ENCODE measurements at places on chromosomes 4 and X.

- no peak for DNase-seq
Observed at GRCh38 chr4:48025005-48025404, 8.4 kb downstream of the NIPAL1 start.

DNA sequence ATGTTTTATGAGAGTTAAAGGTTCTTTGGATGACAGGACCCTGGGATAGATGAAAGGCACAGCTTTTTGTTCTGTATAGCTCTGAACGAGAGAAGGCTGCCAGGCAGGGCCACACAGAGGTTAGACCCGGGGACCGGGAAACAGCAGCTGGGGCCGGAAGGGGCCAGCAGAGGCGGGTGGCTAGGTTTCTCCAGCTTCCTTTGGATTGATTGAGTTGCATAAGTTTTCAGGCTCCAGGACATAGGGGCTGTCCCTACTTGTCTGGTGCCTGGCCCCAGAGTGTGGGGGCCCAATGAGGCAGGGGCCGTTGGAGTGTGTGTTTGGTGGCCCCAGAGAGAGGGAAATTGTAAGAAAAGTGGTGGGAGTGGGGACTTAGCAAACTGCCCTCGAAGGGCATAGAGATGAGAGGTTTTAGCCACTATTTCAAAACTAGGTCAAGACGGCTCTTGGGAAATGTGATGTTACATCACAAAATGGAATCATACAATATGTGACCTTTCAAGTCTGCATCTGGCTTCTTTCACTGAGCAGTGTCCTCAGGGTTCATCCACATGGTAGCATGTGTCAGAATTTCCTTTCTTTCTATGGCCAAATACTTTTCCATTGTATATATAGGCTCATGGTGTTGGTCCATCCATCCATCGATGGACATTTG, 3.7 kb downstream of the ZFP92 start:
- no peak for DNase-seq

GRCh38 chr4:153564630-153565525, 98.7 kb downstream of the TMEM131L start:
- DNase-seq = no peak

- DNase-seq = no peak
Observed at GRCh38 chrX:38862100-38862499, 60.8 kb downstream of the MID1IP1 start.

DNA sequence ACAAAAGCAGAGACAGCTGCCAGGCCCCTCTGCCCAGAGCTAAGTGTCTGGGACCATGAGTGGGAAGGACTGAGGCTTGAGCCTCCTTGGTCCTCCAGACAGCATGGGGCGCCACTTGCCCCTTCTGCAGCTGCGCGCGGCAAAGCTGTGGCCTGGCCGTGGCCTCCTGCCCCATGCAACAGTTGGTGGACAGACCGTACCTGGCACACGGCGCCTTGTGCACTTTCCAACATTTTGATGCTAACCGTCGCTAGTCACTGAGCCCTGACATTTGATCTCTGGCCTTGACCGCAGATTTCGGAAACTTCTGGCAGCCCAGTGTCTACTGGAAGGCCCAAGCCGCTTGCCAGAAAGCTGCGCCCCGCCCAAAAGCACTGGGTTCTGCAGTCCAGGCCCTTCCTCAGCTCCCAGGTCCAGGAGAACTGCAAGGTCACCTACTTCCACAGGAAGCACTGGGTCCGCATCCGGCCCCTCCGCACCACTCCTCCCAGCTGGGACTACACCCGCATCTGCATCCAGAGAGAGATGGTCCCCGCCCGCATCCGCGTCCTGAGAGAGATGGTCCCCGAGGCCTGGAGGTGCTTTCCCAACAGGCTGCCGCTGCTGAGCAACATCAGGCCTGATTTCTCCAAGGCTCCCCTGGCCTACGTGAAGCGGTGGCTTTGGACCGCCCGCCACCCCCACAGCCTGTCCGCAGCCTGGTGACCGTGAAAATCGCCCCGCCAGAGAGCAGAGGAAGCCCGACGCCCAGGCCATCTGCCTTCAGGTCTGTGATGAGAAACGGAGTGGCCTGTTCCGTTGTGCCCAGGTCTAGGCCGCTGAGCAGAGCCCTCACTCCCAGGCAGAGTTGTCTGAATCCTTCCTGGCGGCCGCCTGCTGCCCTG, 35.3 kb upstream of the CA5B start:
- no peak for DNase-seq

- no peak for DNase-seq
Observed at GRCh38 chrX:139967300-139967699, 2.0 kb upstream of the CXorf66 start.

DNA sequence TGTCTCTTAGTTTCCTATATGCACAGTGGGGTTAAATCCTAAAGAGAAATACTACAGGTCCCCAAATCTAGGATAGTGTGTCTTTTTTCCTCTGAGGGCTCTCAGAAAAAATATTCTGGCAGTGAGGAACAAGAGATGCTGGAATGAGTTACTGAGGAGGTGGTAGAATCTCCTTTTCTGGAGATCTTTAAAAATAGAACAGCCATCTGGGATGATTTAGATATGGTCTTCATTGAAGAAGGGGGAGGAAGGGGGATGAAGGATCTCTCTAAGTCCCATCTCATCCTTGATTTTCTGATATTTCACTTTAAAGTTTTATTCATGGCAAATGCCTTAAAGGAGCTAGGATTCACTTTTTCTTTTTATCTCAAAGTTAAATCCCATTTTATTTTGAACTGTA, 235.0 kb downstream of the MAML3 start:
- no peak for DNase-seq

GRCh38 chr4:101871962-101872676, 81.6 kb downstream of the BANK1 start:
- DNase-seq = no peak

- DNase-seq = peak; percentile 18
Observed at GRCh38 chrX:96684339-96685209, at the start of gene DIAPH2. Gene DIAPH2 (plus strand): TSS chrX:96684842.

DNA sequence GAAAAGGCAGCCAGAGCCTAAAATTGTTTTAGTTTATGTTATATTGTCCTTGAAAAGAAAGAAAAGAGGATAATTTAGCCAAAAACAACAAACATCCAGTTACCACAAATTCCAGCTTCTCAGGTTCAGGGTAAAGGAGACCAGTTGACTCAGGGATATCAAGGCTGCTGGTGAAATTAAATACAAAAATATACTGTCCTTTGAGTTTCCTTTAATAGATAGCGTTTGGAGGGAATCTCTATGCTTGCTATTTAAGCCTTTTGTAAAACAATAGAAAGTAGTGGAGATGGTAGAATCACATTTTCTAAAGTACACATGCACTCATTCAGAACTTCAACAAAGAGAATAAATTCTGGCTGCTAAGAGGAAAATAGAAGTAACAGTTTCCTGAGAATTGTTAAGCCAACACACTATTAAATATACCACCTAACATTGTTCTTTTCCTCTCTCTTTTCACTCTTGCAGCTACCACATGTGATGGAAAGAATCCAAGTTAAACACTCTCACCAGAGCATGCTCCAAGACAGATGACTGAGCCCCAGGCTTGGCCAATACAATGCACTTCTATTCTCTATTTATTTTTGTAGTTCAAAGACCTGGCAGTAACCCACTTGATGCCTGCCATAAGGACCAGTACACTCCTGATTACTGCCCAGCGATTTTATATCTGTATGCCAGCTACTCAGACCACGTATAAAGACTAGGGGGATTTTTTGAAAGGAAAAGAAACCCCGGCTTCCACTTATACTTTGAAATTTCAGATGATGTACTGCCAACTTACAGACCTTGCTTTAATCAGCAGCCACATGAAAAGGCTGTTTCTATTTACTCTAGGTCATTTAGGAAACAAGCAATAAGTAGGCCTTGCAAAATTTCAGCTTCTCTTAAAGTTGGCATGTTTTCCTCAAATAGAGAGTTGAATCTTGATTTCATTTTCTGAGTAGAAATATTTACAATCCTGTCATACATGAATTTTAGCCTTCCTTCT, 756.9 kb downstream of the FAT4 start:
- DNase-seq = no peak

GRCh38 chr4:162450531-162451035, 286.8 kb upstream of the FSTL5 start:
- DNase-seq = no peak

DNA sequence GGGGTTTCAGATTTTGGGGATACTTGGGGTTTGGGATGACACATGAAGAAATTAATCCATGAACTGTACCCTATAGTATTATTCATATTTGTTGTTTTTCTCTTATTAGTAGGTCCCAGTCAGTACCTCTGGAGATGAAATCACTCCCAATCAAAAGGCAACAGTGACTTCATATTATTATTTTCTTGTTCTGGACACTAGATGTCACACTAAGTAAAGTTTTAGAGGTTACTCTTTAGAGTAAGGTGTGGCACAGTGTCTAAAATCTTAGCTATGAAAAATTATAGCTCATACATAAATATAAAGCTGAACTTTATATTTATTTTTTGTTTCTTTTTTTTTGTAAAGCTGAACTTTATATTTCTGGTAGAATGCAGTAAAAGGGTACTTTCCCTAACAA, 35.1 kb downstream of the FAM114A1 start:
- no peak for DNase-seq

DNA sequence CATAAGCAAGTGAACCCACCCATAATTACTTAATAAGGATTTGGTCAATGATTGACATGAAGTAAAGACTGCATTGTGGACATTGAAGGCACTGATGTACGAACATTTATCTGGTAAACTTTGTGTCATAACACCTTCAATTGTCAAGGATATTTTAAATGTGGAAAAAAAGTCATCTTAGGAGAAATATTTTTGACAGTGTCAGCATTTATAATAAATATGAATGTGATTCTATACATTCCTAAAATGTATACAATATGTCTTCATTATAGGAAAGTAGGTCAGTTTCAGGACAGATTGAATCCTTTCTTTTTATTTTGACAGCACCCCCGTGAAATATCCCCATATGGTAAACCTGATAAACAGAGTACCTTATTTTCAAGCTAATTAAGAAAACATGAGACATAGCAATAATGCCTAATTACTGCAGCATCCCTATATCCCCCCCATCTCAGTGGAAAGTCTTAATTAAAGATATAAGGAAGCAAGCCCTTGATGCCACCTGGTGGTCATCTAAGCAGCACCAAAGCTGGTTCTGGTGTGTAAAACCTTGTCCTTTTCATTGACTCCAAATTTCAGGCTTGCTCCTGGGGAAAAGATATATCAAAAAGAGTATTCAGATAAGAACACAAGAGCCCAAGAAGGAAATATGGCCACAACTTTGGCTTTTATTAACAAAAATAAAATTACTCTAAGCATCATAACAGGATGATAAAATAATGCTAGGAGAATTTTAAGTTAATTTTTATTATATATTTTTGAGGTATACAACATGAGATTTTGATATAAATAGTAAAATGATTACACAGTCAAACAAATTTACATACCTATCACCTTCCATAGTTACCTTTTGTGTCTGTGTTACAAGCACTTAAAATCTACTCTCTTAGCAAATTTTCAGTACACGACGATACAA, 379.7 kb downstream of the TLL1 start:
- no peak for DNase-seq

DNA sequence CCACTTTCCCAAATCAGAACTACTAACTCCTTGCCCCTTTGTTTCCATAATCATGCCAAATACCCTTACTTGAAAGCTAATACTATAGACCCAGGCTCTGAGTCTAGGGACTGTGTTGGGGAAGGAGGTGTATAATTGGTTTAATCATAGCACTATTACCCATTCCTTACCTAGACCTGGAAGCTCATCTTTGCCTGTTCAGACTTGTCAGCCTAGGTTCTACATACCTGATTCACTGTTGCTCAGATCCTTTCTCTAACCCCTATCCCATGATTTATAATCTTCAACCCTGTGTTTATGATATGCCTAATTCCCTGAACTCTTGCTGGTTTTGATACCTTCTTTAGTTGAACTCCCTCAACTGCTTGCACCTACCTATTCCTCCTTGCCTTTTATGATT, 123.1 kb upstream of the GRIA3 start:
- DNase-seq = no peak

- DNase-seq = no peak
Observed at GRCh38 chr4:104352211-104352610, 142.5 kb downstream of the CXXC4 start.

- DNase-seq = no peak
Observed at GRCh38 chr4:22987870-22988269, 295.1 kb downstream of the GBA3 start.

DNA sequence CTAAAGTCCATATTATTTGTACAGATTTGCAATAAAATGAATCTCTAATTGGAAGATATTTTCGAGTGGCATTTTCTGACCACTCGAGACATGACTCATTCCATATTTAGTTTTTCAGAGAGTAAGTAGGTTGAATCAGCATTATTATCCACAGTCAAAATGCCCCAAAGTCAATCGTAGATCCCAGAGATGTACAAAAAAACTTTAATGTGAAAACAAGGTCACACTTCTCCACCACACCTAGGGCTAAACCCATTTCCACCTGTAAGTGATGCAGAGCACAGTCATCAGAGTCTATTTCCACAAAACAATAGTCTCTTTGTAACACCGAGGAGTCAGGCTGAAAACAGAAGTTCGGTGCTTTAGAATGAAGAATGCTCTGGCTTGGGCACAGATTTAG, 117.1 kb upstream of the TENM3 start:
- DNase-seq = peak; percentile 68

GRCh38 chrX:13109817-13110216, 65.4 kb upstream of the FAM9C start:
- no peak for DNase-seq

GRCh38 chr4:155881555-155881954, 15.5 kb upstream of the ASIC5 start:
- no peak for DNase-seq

GRCh38 chr4:112876316-112876715, 173.1 kb upstream of the ANK2 start:
- no peak for DNase-seq

DNA sequence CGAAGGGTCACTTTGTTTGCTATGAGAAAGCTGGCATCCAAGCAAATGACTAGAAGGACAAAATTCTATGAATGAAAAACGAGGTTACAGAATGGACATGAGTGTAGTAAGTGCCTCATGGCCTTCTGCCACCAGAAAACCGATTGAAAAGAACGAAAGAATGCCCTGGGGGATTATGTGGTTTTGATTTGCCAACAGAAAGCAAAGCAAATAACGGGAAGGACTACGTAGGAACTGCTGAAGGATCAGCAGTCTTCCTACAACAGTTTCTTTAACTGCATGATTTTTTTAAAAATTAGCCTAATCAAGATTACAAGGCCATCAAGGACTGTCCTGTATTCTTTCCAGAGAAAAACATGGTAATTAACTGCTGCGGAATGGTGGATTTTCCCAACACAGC, 50.6 kb downstream of the NRK start:
- no peak for DNase-seq

- DNase-seq = no peak
Observed at GRCh38 chrX:50677789-50678188, 136.2 kb downstream of the SHROOM4 start.

- DNase-seq = no peak
Observed at GRCh38 chr4:742742-743311, 37.2 kb downstream of the PCGF3 start.

- no peak for DNase-seq
Observed at GRCh38 chrX:70476934-70477733, 32.5 kb downstream of the DLG3 start.

GRCh38 chr4:118835571-118836300, at the start of gene SEC24D:
Gene SEC24D (minus strand): TSS chr4:118836126. CDS start chr4:118833696, 2,430 bp downstream.
- DNase-seq = no peak
